ENCODE measurements at places on chromosomes 16 and 17.

- DNase-seq: no peak
Observed at GRCh38 chr17:41510251-41511065, 5.0 kb upstream of the KRT13 start.

GRCh38 chr17:37476431-37477120, 13.1 kb upstream of the DUSP14 start:
- peak; percentile 82 for DNase-seq

- DNase-seq: no peak
Observed at GRCh38 chr17:28944343-28944742, 7.0 kb downstream of the PHF12 start.

DNA sequence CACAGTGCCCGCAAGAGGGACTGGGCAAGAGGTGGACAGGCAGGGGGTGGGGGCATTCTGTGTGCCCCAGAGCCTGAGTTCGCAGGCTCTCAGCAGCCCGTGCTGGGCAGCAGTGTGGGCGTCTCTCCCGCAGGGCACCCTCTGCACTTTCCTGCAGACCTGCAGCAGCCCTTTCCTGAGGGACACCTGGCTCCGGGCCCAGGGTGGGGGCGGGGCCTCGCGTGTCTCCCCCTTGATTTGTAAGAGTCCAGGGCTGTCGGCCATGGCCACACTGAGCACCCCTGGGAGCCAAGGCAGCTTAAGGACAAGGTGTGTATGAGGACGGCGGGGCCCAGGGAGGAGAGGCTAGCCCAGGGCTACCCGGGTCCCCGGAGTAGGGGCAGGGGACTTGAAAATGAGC, 33.4 kb upstream of the SLC38A10 start:
- DNase-seq: no peak

GRCh38 chr16:5188989-5189352, 91.4 kb upstream of the EEF2KMT start:
- no peak for DNase-seq

DNA sequence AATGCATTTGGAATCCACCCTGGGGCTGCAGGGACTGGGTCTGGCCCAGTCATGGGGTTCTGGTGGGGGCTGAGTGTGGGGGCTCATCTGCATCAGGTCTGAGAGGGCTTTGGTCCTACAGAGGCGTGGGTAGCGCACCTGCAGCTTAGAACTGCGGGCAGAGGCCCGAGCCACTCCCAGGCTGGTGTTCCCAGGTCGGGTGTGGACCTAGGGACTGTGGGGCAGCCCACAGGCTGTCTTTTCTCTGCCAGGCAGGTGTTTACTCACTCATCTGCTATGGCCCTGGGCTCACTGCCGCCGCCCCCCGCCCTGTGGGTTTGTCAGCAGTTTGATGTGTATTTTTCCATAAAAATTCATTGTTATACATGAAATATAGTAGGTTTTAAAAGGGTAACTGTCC, 27.0 kb upstream of the DOC2B start:
- DNase-seq: no peak

DNA sequence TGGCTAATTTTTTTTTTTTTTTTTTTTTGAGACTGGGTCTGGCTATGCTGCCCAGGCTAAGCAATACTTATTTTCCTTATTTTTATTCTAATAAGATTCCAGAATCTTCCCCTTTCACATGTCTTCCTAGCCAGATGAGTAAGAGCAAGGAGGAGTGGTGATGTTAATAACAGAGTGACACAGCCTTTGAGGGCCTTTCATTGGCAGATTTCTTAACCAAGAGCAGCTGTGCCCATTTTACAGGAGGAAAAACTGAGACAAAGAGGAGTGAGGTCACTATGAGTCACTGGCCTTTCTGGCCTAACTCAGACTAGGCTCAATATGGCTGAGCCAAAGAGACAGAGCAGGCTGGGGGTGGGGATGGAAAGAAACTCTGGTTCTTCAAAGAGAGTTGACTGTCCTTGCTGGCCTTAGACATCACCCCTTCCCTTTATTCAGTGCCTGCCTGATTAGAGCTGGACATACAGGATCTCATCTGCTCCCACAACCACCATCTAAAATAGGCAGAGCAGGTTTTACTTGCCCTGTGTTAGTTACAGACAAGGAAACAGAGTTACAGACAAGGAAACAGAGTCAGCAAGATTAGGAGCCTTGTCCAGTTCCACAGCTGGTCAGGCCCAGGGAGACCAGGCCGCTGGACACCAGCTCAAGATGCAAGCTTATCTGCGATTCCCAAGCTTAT, 50.0 kb upstream of the TOB1 start:
- DNase-seq: peak; percentile 12

DNA sequence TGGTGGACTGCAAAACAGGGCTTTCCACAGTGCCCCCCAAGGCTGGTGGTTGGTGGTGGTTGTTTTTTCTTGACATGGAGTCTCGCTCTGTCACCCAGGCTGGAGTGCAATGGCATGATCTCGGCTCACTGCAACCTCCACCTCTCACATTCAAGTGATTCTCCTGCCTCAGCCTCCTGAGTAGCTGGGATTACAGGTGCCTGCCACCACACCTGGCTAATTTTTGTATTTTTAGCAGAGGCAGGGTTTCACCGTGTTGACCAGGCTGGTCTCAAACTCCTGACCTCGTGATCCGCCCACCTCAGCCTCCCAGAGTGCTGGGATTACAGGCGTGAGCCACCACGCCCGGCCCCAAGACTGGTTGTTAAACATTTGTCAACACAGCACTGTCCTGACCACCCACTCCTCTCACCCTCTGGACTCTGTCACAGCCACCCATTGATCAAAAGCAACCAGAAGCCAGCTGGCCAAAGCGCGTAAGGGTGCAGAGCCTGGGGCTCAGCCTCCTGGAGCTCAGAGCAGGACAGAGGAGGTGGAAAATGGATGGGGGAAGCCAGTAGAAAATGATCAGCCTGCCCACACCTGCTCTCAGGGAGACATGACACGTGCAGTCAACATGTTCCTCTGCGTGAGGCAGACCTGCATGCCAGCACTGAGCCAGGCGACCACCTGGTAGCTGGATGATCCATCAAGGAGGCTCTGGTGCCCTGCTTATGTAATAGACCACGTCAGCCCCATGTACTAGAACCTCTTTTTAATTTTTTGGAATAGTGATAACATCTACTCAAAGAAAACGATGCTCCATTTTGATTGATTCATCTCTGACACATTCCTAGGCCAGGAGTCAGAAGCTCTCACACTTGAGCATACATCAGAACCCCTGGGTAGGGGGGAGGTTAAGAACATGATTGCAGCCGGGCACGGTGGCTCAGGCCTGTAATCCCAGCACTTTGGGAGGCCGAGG, 14.8 kb upstream of the OSGIN1 start:
- no peak for DNase-seq

DNA sequence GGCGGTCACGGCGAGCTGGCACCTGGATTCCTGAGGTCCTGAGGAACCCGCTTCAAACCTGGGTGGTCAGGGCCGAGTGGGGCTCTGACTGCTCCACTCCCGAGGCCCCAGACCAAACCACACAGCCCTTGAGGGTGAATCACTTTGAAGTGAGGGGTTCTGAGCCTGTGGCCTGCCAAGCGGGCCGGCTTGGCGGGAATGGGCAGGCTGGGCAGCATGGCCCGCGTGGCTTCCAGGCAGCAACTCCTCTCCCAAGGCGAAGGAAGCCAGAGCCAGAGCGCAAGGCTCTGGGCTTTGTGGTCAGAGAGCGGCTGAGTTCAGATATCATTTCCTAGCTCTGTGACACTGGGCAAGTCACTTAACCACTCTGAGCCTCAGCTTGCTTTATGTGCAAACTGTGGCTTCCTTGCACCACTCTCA, 42.7 kb downstream of the CMIP start:
- DNase-seq: no peak

DNA sequence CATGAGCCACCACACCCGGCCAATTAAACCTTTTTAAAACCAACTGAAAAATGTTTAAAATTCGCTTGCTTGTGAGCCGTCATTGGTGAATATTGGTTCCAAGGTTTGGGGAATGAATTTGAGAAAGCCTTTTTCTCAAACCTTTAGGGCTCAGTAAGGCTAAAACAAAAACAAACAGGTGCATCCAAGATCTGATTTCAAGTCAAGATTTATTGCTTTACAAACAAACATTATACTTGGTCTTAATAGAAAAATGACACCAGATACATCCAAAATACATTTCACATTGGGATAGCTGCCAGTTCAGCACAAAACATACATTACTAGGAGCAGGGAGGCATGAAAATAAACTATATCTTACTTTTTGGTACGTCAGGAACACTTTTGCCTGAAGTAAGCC, 5.4 kb downstream of the C17orf58 start:
- no peak for DNase-seq

- peak; percentile 77 for DNase-seq
Observed at GRCh38 chr16:18983565-18984434, at the start of gene TMC7. Gene TMC7 (plus strand): TSS chr16:18983934. CDS start chr16:18984064, 130 bp downstream.

GRCh38 chr16:6726621-6727020, 606.0 kb upstream of the RBFOX1 start:
- no peak for DNase-seq

DNA sequence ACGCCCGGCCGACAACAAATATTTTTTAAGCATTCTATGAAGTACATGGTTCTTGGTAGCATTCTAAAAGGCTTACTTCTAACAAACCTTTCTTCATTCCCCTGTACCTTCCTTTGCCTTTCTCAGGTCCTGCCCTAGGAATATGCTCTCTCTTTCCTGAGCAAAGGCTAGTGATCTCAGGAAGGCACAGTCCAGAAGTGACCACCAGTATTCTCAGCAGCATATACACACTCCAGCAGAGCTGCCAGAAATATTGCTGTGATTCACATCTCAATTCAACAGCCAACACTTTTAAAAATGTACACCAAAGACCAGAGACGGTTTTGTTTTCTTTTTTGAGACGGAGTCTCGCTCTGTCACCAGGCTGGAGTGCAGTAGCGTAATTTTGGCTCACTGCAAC, 41.4 kb upstream of the ANKFY1 start:
- DNase-seq: no peak

DNA sequence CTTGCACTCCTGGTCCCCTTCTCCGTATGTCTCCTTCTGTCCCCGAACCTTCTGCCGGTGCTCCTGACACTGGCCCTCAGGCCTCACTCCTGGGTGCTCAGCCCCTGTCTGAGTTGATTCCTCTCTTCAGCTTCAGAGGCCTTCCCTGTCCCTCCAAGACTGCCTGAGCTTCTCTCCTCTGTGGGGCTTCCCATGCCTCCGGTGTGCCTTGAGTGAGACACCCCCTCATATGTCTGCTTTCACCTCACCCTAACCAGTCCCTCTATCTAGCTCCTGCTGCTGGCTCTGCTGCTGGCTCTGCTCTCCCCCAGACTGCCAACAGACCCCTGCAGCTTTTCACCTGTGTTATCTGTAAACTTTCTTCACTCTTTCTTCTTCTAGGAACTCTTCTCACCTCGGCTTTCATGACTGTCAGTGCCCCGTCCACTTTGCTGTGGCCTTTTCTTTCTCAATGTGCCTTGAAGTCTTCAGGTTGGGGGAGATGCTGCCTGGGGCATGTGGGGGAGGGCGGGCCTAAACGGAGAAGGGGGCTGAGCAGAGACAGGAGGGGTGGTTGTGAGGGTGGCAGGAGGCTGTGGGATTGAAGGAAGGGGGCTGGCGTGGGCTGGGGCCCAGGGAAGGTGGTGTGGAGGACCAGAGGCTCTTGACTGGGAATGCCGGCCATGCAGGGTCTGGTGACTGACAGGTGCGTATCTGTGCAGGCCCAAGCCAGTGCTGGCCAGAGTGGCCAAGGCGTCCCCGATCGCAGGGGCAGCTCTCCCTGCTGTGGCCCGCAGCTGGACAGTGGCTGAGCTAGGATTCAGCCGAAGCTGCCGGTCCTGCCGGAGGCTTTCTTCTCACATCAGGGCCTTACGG, 81.3 kb downstream of the METRNL start:
- no peak for DNase-seq

GRCh38 chr17:45907750-45908395, 13.5 kb downstream of the MAPT start:
- DNase-seq: no peak

GRCh38 chr16:67236563-67237395, 9.8 kb downstream of the TMEM208 start:
- peak; percentile 33 for DNase-seq

GRCh38 chr16:68475071-68475470, 26.8 kb upstream of the SMPD3 start:
- DNase-seq: no peak

DNA sequence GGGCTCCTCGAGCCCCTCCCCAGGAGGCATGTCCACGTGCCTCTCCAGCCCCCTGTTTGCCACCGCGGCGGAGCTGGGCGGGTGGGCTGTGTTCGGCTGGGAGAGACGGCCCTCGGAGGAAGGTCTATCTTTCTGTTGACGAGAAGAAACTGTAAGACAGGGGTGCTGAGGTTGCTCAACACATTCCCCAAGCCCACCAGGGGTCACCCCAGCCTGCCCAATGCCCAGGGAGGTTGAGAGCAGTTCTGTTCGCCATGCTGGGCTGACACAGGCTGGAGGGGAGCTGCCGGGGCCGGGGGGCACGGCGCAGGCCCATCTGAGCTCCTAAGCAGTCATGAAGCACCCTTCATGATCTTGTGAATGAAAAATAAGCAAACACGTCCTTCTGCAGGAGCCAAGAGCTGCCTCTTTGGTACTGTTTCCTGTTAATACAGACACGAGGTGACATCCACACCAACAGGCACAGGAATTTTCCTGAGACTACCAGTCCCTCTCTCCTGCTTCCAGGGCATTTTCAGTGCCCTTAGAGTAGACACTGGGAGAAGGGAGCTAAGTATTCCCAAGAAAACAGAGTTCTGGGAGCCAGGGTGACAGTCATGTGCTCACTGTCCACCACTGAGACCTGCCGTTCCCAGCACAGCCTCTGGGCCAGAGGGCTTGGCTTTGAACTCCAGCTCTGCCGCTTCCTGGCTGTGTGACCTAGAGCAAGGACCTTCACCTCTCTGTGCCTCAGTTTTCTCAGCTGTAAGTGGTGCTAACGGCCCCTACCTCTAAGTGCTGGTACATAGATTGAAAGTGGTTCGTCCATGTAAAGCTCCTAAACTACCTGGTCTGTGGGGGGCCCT, 9.2 kb downstream of the UBALD2 start:
- no peak for DNase-seq

DNA sequence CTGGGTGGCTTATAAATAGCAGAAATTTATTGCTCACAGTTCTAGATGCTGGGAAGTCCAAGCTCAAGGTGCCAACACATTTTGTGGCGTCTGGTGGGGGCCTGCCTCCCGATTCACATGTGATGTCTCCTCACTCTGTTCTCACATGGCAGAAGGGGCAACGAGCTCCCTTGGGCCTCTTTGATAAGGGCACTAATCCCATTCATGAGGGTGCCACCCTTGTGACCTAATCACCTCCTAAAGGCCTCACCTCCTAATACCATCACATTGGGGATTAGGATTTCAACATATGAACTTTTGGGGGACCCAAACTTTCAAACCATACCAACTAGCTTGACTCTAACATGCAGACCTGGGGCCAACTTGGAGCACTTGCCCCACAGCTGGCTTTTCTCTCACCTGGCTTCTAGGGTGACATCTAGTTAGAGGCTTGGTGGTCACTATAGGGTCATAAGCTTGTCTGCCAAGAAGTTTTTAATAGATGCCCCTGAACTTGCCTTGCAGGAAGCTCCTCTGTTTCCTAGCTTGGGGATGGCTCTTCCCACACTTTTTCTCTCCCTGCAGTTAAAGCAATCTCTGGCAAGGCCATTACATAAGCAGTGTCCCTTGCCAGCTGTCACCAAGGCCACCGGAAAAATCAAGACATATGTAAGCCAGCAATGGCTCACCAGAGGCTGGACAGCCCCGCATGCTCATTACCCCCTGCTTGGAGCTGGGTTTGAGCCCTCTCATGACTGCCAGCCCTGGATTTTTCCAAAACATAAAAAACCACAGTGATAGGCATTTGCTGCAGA, 8.4 kb upstream of the MED9 start:
- DNase-seq: no peak
